ENCODE measurements at places on chromosomes 2 and 18.
A peak's percentile ranks its signal among the peaks of the same experiment; 100 is the strongest.

- no peak for DNase-seq
Measured at GRCh38 chr2:126894585-126895182, 4.0 kb upstream of the TEX51 start.

DNA sequence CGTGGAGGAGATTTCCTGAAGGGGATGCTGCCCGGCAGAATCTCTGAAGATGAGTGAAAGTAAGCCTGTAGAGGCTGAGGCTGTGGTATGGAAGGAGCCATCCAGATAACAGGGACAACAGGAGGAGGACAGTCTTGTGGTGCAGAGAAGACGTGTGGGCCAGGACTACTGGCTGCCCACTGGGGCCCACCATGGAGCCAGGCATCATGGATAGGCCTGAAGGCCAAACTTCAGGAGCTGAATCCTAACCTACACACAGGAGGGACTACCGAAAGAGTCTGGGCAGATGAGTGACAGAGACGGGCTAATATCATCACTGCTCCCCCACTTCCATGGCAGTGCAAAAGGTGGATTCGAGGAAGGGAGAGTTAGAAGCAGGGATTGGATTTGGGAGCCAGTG lies 131.3 kb upstream of the DAPL1 start:
- DNase-seq = no peak

- DNase-seq = peak; percentile 19
Measured at GRCh38 chr2:168160897-168161296, 86.5 kb downstream of the STK39 start.

GRCh38 chr2:150174971-150175421 lies 312.5 kb downstream of the RND3 start:
- no peak for DNase-seq

- no peak for DNase-seq
Measured at GRCh38 chr2:121333834-121334558, 49.0 kb upstream of the TFCP2L1 start.

GRCh38 chr2:195414537-195415100 lies 242.4 kb upstream of the SLC39A10 start:
- DNase-seq = no peak

DNA sequence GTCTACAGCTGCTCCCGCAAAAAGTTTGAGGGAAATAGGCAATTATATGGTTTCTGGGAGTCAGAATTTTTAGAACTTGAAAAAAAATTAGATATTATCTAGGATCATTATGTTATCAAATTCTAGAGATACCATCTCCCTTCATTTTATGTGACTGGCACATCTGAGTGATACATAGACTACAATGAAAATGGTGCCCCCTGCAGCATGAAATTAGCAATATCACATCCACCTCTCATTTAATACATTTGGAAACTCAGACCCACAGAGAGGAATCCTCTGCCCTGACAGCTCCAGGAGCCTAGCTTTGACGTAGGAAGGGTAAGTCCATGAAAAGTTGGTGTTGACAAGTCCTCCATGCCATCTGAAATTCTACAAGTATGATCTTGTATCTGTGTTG lies 381.6 kb downstream of the SUCLG1 start:
- no peak for DNase-seq

DNA sequence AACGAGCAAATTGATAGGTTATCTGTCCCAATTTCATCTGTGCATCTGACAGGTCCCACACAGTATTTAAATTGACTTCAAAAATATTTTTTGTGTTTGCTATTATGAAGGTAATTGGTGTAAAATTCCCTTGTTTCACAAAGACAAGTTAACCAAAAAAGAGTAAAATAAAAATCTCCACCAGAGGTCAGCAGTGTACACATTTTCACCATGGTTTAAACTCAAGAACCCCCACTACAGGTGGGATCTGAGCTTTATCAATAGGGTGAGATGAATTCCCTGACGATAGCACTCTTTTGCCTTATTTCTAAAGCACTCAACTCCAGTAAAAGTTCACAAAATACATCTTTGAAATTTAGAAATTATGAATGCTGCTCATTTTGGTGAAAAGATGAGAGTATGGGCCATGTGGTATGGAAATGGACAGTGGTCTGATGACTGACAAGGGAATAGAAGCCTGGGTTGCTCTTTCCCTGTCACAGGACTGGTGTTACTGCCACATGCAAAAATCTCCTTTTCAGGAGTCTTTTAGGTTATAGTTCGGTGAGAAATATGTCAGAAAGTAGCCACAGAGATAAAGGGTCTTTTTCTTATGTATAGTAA lies 68.0 kb downstream of the SERPINB8 start:
- DNase-seq = no peak

- no peak for DNase-seq
Measured at GRCh38 chr2:27962006-27962405, 71.5 kb downstream of the BABAM2 start.

- DNase-seq = no peak
Measured at GRCh38 chr2:1704631-1705556, 39.4 kb downstream of the PXDN start.

DNA sequence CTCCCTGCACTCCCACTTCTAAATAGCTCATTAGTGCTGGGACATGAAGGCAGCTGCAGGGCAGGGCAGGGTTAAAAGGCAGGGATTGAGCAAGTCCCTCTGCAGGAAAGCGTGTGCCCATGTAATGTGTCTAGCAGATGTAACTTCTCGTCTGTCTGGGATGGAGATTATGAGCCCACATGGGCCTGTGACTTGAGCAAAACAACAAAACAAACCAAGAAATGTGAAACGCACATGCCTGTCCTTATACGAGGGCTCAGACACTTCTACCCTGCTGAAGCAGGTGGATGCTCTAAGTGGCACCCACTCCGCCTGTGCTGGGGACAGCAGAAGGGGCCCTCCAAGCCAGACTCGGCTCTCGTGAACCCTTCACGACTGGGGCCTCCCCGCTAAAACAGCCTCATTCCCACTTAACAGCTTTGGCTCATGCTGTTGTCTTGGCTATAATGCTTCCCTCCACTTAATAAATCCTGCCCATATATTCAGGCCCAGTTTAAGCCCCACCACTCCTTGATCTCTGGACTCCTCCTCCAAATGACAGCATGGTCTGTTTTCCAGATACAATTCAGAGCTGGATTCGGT lies 40.9 kb downstream of the TMEM247 start:
- DNase-seq = no peak

GRCh38 chr18:26307161-26307773 lies 81.0 kb downstream of the TAF4B start:
- no peak for DNase-seq

GRCh38 chr18:67517444-67517765 lies 885 bp upstream of the DSEL start:
- no peak for DNase-seq

- no peak for DNase-seq
Measured at GRCh38 chr2:168315331-168316072, 68.1 kb upstream of the STK39 start.

- no peak for DNase-seq
Measured at GRCh38 chr2:11163439-11164317, 8.4 kb downstream of the SLC66A3 start.

GRCh38 chr2:241550616-241551580 lies 7.6 kb upstream of the BOK start:
- DNase-seq = no peak

- no peak for DNase-seq
Measured at GRCh38 chr2:204909791-204910190, 364.5 kb downstream of the PARD3B start.

DNA sequence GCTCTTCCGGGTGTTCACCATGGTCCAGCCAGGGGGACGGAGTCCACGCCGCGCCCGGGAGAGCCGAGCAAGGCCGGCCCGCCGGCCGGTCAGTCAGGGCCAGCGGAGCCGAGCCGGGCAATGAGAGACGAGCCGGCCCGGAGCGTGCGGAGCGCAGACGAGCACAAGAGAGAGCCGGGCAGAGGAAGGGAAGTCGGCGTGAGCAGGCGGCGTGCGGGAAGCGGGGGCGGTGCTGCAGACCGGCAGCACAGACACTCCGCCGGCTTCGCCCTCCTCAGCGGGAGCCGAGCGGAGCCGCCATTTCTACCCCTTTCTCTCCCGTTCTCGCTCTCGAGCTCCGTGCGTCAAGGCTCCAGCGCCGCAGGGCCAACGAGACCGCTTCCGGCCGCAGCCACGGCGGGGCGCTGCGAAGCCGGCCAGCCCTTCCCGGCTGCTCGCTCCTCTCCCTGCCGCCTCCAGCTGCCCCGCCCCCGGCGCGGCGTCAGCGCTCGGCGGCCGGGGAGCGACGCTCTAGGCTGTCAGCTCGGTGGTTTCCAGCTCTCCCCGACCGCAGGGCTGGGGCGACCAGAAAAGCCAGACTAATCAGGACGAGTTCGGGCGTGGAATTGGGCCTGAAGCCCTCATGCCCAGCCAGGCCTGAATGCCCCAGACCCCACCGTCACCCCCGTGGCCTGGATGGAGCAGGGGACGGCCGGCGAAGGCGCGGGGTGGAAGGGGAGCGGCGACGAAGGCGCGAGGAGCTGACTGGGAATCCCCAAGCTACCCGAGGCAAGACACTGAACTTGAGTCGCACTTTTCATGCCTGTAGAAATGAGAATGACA lies at the start of gene ATAD2B:
Gene ATAD2B, minus strand, starts transcription at position 374 of the 822 bp plus-strand sequence. Its CDS starts 353 bp downstream, at position 21.
- peak; percentile 96 for DNase-seq

- DNase-seq = no peak
Measured at GRCh38 chr2:101195871-101196661, 44.9 kb upstream of the TBC1D8 start.

DNA sequence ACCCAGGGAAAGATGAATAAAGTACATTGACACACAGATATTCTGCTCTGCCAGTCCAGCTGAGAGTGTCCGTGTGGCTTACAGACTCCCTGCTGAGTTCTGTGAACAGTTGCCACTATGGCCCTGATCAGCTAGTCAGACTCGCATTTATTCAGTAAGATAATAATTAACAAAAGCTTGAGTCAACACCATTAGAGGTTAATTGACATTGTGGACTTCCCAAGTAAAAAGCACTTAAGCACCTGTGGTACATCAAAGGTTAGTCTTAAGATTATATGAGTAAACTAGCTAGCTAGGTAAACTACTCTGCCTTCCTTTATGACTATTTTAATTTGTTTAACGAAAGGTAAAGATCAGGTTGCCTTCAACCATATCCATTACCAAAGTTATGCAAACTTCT lies 33.7 kb downstream of the ANKRD30B start:
- DNase-seq = no peak

DNA sequence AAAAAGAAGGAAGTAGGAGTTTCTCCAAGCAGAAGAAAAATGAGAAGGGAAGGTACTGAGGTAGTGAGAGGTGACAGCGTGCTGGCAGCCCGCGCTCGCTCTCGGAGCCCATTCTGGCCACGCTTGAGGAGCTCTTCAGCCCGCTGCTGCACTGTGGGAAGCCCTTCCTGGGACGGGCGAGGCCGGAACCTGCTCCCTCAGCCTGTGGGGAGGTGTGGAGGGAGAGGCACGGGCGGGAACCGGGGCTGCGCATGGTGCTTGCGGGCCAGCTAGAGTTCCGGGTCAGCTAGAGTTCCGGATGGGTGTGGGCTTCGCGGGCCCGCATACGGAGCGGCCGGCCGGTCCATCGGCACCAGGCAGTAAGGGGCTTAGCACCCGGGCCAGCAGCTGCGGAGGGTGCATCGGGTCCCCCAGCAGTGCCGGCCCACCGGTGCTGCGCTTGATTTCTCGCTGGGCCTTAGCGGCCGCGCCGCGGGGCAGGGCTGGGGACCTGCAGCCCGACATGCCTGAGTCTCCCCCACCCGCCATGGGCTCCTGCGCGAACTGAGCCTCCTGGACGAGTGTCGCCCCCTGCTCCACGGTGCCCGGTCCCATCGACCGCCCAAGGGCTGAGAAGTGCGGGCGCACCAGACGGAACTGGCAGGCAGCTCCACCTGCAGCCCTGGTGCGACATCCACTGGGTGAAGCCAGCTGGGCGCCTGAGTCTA lies 11.1 kb upstream of the CYS1 start:
- DNase-seq = peak; percentile 20

DNA sequence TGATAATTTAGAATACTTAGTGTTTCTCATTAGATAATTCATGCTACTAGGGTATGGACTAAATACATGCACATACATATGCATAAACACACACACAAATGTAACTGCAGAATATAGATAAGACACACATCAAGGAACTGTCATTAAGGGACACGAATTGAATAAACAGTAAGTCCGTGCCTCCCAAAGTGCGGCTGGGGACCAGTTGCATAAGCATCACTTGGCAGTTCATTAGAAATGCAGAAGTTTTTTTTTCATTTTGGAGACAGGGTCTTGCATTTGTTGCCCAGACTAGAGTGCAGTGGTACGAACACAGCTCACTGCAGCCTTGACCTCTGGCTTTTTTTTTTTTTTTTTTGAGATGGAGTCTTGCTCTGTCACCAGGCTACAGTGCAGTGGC lies 130.0 kb upstream of the CCDC195 start:
- DNase-seq = no peak

- no peak for DNase-seq
Measured at GRCh38 chr2:101135412-101136296, 15.5 kb downstream of the TBC1D8 start.

DNA sequence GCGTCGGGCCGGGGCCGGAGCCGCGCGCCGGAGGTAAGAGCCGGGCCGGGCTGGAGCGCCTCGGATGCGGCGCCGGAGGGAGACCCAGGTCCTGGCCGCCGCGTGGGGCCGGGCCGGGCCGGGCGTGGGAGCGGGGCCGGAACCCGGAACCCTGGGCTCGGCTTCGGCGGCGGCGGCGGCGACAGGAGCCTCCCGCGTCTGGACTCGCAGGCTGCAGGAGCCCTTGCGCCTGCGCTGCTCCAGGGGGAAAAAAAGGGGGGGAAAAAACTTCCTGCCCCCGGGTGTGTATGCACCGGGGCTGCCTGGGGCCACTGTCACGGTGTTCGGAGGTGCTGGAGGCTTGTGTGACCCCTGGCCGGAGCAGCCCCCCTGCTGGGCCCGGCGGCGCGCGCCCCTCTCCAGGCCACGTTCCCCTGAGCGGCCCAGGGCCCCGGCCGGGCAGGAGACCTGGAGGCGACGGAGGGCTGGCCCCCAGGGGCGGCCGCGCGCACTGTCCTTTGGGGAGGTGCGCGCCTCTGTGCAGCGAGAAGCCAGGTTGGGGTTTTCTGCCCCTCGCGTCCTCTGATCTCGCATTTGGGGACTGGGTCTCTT lies 864 bp downstream of the KLHL29 start:
- DNase-seq = no peak

DNA sequence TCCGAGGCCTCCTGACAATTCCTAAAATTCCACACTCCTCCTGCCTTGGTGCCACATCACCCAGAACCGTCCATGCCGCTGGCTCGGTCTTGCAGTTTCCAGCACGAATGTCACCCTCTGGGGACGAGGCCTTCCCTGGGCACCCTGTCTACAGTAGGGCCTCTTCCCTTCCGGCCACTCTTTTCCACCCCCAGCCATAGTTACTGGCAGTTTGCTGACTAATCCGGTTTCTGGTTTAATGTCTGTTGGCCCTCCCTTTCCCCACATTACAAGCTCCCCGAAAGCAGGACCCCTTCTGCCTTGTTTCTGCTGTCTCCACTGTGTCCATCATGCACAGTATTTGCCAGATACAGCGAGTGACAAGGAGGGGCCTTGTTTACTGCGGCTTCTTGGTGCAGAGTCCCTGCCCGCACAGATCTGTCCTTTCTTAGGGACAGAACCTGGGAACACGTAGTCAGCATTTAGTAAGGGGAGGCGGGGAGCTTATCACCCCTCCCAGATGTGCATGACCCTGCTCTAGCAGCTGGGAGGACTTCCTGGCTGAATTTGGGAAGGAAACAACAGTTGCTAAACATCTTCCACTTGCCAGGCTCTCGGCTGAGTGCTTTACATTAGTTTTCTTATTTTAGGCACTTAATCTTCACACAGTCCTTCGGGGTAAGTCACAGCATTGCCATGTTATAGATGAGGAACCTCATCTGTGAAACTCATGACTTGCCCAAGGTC lies 23.6 kb upstream of the CATIP start:
- DNase-seq = peak; percentile 37

- DNase-seq = no peak
Measured at GRCh38 chr2:210442878-210443277, 33.7 kb downstream of the LANCL1 start.
